ENCODE measurements at places on chromosomes 2 and 18. TPM values are rescaled to one million over a fixed set of nuclear protein-coding genes. Genes with fewer than 3 reads are reported as not detected.

GRCh38 chr2:49687918-49688317 lies 533.6 kb upstream of the FSHR start:
- no peak for DNase-seq

DNA sequence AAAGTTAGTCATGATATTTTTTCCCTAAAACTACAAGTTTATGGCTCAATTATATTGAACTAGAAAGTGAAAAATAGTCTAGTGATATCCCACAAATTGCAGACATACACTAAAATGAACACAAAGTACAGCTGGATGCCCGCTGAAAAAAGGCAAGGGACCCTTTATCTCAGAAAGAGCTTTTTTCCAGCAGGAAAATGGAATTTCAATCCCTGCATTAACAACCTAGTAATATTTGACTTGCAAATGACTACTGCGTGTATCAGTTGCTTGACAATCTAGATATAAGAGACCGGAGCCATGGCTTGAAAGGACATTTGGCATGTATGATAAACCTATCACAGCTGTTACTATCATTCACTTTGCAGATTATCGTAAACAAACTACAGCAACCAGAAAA lies 49.1 kb downstream of the LRPPRC start:
- DNase-seq: no peak

DNA sequence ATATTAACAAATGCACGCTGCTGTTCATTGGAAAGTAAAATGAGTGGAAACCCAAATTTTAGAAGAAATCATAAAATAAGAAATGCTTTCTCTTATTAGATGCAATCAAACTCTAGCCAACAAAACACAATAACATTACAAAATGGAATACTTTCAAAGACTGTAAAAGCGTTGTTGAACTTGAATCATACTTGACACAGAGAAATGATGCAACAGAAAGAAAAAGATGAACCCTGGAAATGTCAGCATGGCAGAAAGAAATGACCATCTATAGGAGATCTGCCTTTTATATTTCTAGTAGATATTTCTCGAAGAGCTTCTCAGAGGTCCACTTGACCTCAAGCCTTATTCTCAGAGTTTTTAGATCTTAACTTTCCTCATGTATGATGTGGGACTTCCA lies 170.6 kb upstream of the MEIS1 start:
- DNase-seq: no peak

DNA sequence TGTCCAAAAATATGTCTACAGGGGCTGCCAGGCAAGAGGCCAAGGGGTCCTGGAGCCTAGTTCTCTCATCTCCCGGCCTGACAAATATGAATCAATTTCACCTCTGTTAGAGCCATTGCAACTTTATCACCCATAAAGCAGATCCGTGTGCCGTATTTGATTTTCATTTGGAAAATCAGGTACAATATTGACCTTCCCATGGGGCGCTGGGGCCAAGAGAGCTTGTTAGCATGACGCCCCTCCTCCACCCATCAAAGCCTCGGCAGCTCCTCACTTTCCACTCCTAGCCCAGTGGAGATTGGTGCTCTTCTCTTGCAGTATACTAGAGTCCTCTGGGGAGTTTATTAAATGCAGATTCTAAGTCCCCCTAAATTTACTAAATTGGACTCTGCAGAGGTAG lies 96.8 kb downstream of the CAPN13 start:
- no peak for DNase-seq

DNA sequence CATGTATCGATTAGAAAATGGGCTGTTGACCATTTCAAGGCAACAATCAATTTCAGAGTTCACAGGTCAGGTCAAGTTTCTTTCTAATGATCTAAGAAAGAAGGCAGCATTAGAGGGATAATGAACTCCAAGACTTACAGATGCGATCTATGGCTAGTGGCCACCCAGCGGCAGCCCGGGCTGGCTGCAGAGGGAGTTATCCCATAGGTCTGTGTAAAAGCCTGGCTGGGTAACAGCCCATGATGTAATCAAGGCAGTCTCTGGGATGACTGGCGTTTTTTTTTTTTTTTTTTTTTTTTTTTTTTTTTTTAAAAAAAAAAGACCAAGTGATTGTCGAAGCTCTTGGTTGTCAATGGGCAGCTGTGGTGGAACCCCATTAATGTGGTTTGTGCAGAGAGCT lies 171.1 kb upstream of the SKOR2 start:
- no peak for DNase-seq

- no peak for DNase-seq
Measured at GRCh38 chr2:118202707-118203303, 114.5 kb downstream of the INSIG2 start.

DNA sequence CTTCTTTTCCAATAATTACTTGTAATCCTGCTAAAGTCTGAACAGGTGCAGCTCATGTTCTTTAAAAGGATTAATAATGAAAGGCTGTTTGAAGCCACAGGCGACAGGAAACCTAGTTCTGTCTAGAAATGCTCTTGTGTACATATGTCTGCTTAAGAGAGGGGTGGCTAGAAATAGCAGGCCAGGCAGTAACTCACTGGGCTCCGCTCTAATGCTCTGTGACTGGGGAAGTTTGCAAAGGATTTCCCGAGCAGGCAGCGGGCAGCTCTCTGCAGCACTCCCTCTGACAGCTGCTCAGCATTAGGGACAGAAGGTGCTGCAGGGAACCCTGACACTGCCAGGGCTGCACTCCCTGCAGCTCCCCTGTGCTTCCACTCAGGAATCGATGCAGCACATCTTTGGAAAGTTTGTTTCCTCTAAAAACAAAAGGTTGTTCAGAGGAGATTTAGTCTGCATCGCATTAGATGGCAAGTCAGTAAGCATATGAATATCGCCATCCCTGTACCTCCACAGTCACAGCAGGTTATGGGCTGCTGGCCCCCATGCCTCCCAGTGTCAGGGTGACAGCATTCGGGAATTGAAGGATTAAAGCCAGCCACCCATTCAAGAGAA lies 33.1 kb upstream of the TTC39C start:
- peak; percentile 59 for DNase-seq

DNA sequence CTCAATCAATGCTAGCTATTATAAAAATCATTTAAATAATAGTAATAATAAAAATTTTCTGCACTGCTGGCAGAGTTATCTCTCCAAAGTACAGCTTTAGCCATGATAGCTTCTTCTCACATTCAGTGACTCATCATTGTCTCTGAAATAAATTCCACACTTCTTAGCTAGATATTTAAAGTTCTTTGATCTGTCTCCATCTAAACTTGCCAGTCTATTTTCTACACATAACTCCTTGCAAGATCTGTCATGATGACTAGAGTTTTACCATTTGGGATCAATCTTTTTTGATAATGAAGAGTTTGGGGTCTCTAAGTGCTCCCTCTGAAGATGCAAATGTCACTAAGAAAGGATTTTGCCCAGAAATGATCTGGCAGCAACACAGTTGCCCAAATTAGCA lies 155.4 kb upstream of the LHCGR start:
- DNase-seq: no peak

DNA sequence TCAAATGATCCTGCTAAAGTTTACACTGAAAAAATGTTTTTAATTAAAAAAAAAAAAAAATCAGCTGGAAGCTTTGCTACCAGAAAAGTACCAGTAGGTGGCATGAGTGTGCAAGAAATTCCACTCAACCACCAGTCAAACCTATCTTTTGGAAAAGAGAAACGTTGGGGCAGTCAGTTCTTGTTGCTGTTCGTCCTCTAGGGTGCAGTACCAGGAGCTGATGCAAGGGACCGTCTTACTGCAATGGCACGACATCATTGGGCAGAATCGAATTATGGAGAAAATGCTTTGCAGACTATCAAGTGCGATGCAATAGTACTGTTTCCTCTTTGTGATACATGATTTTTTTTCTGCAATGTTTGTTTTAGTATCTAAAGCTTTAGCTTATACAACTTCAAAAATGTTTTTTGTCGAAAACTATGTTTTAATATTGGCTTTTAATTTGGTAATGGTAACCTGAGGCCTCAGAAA lies 18.3 kb downstream of the YPEL5 start:
- DNase-seq: peak; percentile 57

GRCh38 chr2:239908744-239909143 lies 116.4 kb downstream of the NDUFA10 start:
- no peak for DNase-seq

DNA sequence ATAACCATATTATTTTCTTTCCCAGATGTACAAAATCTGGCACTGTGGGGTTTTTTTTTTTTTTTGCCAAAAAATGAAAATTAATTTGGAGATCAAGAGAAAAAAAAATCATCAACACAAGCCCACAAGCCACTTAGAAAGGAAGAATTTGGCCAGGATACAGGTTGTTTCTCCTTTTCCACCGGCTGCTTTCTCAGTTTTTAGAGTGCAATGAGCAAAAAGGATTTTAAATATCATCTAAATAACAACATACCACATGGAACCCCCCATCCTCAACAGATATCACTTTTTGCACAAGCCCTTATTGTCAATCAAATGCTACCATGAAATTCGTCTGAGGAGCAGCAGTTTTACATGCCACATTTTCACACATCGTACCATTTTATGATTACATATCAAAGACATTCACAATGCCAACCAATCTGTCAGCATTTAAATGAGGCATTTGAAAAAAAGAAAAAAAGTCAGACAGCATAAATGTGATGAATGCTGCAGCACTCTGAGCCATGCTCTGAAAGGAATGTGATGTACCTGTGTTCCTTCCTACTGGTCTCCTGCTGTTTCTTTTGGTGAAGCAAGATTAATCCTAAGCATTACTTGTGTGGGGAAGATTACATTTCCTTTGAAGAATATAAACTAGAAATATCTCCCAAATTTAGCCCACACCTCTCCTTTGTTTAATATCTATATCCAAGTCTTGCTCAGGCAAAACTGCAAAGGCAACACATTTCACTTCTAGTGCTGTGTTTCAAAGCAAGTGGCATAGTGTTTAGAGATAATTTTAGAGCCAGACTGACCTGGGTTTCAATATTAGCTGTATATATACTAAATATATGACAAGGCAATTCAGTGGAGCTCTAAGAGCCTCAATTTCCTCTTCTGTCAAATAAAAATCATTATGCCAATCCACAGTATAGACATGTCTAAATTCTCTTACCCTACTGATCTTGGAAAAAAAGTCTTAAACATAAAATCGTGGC lies 391.3 kb downstream of the CMPK2 start:
- DNase-seq: peak; percentile 16

DNA sequence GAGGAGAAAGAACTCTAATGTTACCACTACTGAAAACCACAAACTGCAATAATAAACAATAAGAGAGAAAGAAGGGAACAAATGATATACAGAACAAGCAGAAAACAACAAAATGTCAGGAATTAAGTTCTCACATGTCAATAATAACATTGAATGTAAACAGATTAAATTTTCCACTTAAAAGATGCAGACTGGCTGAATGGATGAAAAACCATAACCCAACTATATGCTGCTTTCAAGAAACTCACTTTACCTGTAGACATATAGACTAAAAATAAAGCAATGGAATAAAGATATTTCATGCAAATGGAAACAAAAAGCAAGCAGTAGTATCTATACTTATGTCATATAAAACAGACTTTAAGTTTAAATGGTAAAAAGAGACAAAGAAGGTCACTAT lies 50.4 kb downstream of the MRO start:
- DNase-seq: no peak

GRCh38 chr2:25981596-25982272 lies 563 bp downstream of the KIF3C start:
- no peak for DNase-seq

- DNase-seq: no peak
Measured at GRCh38 chr2:156331572-156332283, 793 bp downstream of the NR4A2 start.

GRCh38 chr2:222594679-222595078 lies 61.2 kb downstream of the FARSB start:
- DNase-seq: no peak

DNA sequence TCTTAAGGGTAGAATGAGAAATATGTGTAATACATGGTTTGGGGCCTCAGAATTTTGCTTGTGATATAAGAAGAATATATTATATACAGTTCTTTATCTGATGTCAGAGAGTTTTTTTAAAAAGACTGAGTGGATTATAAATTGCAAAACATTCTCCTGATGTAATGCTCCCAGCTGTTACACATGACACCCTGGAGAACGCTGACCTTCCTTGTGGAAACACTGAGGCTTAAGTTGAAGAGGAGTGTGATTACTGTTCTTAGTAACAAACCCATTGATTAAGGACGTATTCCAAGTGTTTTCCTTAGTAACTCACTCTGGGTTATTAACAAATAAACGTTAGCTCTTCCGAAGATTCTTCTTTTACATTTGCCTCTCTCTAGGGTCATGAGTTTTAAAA lies 1069.3 kb upstream of the CNTNAP5 start:
- DNase-seq: no peak

DNA sequence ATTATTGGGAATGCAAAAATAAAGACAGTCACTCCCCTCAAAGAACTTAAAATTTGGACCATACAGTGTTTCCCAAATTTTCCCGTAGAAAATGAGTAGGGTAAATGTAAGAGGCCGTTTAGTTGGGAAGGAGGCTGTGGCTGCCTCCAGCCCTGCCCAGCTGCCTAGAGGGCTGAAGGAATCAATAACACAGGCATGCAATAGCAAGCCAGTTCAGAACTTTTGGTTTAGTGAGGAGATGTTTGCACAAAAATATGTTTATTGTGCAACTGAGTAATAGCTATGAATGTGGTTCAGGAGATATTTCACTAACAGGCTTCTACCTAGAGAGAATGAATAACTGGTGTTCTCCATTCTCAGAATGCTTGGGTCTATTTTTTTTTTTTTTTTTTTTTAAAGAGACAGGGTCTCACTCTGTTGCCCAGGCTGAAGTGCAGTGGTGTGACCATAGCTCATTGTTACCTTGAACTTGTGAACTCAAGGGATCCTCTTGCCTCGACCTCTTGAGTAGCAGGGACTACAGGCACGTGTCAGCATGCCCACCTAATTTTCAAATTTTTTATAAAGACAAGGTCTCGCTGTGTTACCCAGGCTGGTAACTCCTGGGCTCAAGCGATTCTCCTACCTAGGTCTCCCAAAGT lies 23.6 kb downstream of the UGP2 start:
- no peak for DNase-seq

Gene GBX2
- not detected for total RNA-seq

Gene NEB
- total RNA-seq: 0.05 TPM

Gene ALPP
- total RNA-seq: not detected

Gene CLASP1
- 53.4 TPM for total RNA-seq

Gene TMEM17
- 0.87 TPM for total RNA-seq

Gene ATRAID
- total RNA-seq: 68.9 TPM

Gene SETBP1
- total RNA-seq: 23.7 TPM

Gene DSC2
- 4.4 TPM for total RNA-seq

All from GM12878 (cell line).